Stimulated activated effector memory CD8-positive, alpha-beta T cell treated with anti-CD3 and anti-CD28 coated beads, Interleukin-12 subunit alpha, Interleukin-12 subunit beta, amount 100 ng/mL, for 72 hours (primary cell): ENCODE measurements at places on chromosomes 1 and 21.

- DNase-seq, result no peak
Observed at GRCh38 chr1:208200116-208200515, 44.1 kb downstream of the PLXNA2 start.

GRCh38 chr1:11611638-11612327 is 42.4 kb downstream of the FBXO2 start:
- no peak for DNase-seq

DNA sequence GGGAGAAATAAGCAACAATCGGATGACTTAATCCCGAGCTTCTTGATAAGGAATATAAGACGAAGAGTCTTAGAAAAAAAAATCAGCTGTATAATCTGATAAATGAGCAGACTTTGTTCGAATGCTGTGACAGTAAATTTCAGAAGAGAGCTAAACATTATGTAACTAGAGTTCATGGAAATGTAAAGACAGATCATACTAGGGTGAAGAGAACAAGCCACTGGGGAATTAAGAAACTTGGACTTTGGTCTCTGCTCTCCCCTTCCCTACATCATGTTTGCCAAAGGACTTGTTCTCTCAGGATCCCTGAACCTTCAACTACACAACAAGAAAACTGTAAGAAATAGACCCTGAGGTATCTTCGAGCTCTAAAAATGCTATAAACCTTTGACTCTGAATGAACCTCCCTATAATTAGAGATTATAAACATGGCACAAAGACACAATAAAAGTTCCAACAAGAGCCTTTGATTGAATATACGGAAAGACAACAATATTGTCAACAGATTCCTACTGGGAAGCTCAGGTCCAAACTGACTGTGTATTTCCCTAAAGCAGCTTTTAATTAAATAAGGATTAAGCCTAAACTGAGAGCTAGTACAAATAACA is 27.5 kb downstream of the FRRS1 start:
- no peak for DNase-seq

DNA sequence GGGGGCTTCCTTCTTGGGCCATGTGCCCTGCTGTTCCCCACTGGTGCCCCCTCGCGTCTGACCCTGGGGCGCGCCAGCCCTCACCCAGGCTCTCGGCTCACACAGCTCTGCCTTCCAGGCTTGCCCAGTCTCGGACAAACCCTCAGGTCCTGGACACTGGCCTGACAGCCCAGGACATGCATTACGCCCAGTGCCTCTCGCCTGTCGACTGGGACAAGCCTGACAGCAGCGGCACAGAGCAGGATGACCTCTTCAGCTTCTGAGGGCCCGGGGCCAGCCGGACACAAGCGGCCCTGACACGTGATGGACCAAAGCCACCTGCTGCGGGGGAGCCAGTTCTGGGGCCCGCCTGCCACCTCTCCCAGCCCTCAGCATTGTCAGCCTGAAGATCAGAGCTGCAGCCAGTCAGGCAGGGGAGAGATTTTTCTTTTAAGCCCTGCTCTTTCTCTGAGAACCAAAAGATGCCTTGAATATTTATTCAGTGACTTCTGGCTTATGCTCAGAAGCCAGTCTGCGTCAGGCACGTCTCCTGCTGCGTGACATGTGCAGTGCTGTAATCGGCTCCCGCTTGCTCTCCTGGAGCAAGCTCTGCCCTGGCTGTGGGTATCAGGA is 23.4 kb downstream of the LDLRAP1 start:
- DNase-seq, result no peak

DNA sequence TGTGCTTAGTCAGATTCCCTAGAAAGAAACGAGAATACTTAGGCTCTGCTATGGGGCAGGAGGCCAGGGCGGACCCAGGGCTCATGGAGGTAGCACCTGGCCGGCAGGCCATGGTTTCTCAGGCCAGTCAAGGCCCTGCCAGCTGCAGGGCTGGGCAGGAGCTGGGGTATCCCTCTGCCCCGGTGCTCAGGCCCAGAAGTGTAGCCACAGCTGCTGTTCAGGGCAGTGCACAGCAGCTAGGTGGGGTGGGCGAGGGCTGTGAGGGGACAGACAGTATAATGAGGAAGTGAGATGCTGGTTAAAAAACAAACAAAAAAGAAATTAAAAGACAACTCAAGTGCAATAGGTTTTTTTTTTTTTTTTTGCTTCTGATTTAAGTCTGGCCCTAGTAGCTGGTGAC is 34.0 kb upstream of the EDN2 start:
- no peak for DNase-seq

DNA sequence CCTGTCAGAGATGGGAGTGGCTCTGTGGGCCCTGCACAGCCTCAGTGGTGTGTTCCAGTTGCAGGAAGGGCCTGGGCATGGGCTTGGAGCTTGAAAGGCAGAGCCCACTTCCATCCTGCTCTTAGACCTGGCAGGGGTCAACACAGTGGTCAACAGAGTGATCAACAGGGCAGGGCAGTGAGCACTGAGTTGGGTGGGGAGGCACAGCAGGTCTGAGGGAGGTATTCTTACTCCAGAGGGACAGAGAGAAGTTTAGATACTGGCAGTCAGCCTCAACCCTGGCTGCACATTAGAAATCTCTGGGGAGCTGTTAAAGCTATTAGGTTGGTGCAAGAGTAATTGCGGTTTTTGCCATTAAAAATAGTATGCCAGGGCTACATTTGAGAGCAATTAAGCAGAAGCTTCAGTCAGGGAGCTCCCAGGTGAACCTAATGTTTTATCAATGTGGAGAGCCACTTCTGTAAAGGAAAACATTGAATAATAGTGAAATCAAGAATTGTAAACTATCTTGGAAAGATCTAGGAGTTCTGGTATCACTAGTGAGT is 37.7 kb downstream of the SH3BGR start:
- DNase-seq, result no peak

GRCh38 chr1:219883400-219884332 is 44.7 kb downstream of the SLC30A10 start:
- no peak for DNase-seq

- DNase-seq, result no peak
Observed at GRCh38 chr21:44994695-44995342, 55.0 kb downstream of the SLX9 start.

DNA sequence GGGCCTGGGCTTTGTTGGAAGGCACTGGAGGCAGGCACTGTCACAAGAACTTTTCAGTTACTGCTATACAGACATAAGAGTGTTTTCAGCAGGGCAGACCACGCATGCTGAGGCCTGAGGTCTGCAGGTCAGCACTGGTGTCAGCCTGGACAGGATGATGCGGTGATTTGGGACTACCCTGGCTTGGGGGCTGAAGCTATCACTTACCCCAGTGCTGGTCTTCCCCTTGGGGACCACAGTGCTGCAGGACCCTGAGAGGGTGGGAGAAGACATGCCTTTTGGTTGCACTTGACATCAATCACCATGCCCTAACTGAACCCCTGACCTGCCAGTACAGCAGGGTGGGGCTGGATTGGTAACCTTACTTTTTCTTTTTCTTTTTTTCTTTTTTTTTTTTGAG is 9.2 kb downstream of the DMRTB1 start:
- no peak for DNase-seq

- no peak for DNase-seq
Observed at GRCh38 chr1:25772164-25772563, 27.8 kb upstream of the SELENON start.

DNA sequence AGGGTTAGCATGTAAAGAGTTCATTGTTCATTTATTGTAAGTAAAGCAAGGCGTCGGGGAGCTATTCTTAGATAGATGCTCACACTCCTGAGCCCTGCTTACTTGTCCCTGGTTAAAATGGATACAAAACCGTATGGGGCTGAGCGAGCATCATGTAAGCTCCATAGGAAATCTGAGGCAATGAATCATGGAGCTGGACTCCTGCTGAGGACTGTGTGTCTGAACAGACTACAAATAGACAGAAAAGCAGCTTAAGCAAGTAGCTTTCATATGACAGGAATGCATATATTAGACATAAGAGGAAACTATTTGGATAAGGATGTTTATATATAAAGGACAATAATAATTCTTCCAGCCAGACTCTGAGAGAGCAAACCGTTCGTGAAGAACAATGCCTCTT is 604.9 kb upstream of the PTBP2 start:
- DNase-seq, result no peak

- DNase-seq, result no peak
Observed at GRCh38 chr1:21261551-21262292, 28.5 kb downstream of the ECE1 start.

GRCh38 chr1:37040261-37040660 is 5.9 kb upstream of the GRIK3 start:
- no peak for DNase-seq

DNA sequence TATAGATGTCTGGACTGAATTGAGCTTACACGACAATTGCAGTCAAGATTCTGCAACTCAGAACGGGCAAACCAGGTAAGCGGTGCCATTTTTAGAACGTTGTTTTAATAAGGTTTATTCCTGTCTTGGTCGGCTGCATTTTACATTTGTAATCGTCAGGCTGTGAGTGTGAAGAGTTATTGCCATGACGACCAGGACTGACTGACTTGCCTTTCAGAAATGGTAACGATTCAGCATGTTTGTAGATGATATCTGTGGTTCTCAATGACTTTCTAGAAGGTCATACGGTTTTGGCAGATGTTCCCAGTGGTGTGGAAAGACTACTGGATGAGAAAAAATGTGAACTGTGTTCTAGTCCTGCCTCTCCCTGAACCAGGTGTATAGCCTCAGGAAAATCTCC is 271.3 kb upstream of the B3GALT2 start:
- no peak for DNase-seq

GRCh38 chr1:243388276-243388675 is 132.4 kb downstream of the SDCCAG8 start:
- DNase-seq, result no peak

DNA sequence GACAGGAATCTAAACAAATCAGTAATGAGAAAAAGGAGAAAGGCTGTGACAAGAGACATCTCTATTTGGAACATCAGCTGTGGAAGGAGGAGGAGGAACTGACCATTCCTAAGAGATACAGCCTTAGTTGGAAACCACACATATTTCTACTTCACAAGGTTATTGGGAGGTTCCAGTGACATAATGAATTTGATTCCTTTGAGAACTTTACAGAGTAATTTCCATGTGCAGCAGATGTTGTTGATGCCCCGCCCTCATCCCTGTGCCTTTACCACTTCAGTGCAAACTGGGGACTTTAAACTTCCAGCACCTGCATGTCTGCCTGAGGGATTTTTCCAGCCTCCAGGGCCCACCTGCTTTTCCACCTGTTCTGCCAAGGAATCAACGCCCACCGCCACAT is 9.3 kb upstream of the ST6GALNAC5 start:
- DNase-seq, result no peak

DNA sequence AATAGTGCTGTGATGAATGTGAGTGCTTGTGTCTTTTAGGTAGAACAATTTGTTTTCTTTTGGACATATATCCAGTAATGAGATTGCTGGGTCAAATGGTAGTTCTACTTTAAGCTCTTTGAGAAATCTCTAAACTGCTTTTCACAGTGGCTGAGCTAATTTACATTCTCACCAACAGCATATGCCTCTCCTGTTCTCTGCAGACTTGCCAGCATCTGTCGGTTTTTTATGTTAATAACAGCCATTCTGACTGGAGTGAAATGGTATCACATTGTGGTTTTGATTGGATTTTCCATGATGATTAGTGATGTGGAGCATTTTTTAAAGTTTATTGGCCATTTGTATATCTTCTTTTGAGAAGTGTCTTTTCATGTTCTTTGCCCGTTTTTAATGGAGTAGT is 647.3 kb upstream of the ADAMTS5 start:
- DNase-seq, result no peak

- no peak for DNase-seq
Observed at GRCh38 chr1:203300441-203301330, 4.6 kb upstream of the BTG2 start.

GRCh38 chr1:148363439-148363810 is 119.7 kb downstream of the PPIAL4G start:
- no peak for DNase-seq

DNA sequence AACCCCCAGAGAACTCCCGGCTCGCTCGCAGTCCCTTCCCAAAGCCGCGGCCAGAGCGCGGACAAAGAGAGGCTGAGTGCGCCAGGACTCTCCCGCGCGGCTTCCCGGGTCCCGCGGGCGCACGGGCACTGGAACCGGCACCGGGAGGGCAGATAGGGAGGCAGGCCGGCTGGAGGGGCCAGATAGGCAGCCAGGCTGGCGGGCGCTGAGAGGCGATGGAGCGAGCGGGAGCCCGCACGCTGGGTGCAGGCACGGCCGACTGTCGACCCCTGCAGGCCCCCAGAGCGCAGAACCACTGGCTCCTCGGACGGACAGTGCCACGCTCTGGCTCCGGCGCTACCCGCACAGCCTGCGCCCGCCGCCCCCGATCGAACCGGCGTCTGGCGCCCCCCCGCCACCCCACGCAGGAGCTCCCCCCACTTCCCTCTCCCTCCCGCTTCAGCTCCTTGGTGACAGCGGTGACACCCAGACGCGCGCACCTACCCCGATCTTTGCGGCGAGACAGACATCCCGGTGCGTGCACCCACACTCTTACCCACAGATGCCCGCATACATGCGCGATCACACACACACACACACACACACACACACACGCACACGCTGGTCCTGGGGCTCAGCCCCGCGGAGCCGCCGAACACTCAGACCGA is 534 bp downstream of the SLC6A9 start:
- DNase-seq, result no peak

GRCh38 chr1:206658981-206659273 is 23.6 kb downstream of the DYRK3 start:
- DNase-seq, result no peak

- no peak for DNase-seq
Observed at GRCh38 chr1:204583909-204584632, 67.9 kb downstream of the MDM4 start.

DNA sequence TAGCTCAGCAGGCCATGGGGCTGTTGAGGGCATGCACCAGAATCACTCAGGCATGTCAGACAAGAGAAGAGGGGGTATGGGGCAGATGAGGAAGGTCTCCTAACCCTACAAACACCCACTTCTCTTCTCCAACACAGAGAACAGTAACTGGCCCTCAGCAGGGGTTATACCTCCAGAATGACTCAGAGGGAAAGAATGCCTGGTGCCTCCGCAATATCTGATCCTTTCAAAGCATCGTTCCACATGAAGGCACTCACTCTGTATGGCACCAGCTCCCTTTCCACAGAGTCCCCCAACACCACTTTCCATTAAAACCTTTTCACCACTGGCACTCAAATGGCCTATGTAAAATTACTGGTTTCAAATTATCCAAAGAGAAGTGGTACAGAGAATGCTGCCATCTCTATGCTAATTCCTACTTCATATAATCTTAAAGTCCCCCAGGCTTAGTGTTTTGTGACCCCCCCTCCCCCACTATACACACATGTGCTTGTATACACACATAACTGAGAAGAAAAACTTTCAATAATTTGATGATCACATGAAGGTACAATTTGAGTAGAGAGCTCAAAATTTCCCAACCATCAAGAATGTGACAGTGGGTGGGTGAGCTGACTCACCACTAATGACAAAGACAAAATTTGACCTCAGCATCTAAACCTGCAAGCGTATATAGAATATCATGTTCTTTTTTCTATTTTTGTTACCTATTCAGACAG is 91.5 kb downstream of the SIPA1L2 start:
- no peak for DNase-seq
